ENCODE measurements at places on chromosomes 11 and 22.

DNA sequence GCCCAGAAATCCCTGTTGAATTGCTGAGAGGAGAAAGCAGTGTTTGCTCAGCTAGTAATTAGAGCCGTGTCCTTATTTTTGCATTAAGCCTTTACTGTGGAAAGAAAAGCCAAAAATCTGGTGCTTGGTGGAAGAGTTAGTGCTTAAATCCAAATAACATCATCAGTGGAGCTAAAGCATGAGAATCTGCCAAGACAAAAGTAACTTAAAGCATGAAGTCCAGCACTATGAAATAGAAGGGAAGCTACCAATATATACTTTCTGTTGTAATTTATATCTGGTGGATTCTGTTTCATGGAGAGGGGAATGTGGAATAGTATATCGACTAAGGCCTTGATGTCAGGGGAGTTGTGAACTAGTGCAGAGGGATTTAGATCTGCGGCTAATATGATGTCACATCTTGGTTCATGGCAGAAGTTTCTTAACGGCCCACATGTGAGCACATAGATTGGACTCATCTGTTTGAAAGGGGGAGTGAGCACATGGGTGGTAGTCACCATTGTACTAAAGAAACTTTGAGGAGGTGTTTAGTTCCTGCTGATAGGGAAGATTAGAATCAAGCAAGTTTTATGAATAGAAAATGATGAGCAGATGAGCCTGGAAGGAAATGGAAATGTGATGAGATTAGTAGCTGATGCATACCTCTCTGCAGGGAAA is 224.4 kb upstream of the MTNR1B start:
- DNase-seq = no peak

DNA sequence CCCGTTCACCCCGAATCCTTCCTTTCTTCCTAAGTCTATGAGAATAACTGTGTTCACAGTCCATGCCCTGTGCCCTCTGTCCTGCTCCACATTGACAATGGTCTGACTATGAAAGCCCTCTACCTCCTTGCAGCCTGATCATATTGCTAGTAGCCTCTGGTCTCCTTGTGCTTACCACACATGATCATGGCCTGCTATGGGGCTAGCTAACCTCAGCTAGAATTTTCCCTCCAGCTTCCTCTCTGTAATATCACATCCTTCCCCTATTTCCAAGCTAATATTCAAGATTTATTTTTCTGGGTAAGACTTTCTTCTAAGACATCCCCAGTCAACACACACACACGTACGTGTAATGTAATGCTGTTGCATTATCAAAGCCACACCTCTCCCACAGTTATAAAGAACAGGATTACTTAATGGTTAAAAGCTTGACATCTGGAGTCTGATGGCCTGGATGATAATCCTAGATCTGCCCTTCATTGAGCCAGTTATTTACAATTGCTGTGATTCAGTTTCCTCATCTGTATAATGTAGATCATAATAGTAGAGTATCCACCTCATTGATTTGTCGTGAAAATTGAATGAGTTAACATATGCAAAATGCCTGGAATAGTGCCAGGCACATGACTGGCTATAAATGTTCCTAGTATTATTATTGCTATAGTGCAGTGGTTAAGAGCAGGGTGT is 214.4 kb upstream of the BLID start:
- DNase-seq = no peak

GRCh38 chr11:25163421-25163820 is 666.6 kb downstream of the LUZP2 start:
- no peak for DNase-seq

- no peak for DNase-seq
These were observed 581.5 kb downstream of the LRRC4C start for GRCh38 chr11:40877981-40878380.

DNA sequence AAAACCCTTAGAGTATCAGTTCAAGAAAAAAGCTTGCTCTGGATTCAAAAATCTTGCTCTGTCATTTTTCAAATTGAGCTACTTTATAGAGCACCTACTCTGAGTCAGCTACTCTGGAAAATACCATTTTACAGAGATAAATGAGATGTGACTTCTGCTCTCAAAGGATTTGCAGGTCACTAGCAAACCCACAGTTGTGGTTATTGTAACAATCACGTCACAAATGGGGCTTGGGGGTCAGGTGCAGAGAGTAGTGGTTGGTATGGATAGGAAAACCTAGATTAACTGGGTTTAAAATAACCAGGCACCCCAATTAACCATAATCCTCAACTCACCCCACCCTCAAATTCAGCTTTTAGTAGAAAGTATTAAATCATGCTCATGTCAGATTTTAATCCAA is 52.3 kb downstream of the MSANTD4 start:
- no peak for DNase-seq

DNA sequence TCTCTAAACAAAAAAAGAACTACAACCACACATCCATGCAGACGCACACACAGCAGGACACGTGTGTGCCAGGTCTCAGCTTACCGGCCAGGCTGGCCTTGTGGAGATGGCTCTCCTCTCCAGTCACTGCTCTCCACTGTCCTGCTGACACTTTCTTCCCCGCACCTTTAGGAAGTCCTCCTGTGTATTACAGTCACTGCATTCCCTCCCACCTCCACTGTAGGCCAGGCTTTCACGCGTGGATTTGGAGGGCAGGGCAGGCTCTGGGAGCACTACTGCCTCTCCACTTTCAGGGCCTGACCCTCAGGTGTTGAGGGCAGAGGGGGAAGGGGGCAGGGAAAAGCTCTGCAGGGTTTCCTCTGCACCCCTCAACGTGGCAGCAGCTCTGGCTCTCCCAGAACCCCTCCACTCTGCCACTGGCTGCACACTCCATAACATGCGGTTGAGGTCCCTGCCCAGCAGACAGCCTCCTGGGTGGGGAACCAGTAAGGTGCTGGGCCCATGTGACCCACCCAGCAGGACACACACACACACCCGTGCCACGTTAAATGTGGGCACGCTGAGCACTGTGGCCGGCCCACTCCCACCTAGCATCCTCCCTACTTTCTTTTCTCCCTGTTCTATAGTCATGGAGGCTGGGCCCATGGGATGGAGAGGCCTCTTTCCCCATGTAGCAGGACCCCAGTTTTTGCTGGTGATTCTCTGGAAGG is 107.0 kb upstream of the PITPNB start:
- DNase-seq = no peak
